Muscle of leg (tissue), 16 donors: ENCODE measurements at places on chromosomes 7 and 10.
A peak's percentile ranks its signal among the peaks of the same experiment; 100 is the strongest.

GRCh38 chr10:110239892-110240291 is 32.5 kb downstream of the MXI1 start:
- H3K27ac ChIP-seq: no peak overlapping the region
- no peaks in the 10 kb centered on the region for H3K27me3 ChIP-seq
- no peak overlapping the region for H3K4me3 ChIP-seq
- no peaks in the 10 kb centered on the region for H3K4me1 ChIP-seq

DNA sequence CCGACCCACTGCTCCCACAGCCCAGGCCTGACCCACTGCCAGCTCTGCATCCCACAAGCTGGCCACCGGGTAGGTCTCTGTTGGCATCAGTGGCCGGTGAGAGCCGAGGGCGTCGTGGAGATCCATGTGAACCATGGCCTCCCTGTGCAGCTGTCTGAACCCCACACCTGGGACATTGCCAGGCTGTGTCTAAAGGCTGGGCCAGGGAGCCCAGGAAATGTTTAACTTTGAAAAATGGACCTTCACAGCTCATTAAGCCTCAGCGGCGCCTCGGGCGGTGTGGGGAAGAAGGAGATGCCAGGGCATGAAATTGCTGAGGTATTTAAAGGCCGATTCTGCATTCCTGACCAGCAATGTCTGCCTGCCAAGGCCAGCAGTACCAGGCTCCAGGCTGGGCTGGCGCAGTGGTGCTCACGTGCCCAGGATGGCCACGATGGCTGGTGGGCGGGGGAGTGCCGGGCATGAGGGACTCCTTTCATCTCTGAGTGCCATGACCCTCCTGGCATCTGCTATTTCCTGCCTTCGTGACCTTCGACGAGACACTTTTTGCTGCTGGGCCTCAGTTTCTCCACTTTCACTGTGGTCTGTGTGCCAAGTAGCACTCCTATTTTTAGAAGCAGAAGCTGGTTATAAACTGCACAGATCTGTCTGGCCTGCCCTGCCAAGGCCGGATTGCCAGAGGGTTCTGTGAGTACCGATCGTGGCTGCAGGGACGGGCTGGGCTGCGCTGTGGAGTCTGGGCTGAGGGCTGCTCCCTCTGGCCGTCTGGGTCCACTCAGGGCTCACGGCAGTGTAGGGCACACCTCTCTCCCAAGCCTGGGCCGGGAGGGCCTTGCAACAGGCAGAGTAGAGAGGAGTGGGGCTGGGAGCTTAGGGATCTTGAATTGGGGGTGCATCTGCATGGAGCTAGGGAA is 21.8 kb downstream of the ELFN1 start:
- no peaks in the 10 kb centered on the region for H3K27me3 ChIP-seq
- peaks cover 50% of the 10 kb centered on the region for H3K4me1 ChIP-seq
- peak; percentile 56 for DNase-seq
- no peak overlapping the region for H3K27ac ChIP-seq
- peaks cover 4% of the 10 kb centered on the region for H3K36me3 ChIP-seq

DNA sequence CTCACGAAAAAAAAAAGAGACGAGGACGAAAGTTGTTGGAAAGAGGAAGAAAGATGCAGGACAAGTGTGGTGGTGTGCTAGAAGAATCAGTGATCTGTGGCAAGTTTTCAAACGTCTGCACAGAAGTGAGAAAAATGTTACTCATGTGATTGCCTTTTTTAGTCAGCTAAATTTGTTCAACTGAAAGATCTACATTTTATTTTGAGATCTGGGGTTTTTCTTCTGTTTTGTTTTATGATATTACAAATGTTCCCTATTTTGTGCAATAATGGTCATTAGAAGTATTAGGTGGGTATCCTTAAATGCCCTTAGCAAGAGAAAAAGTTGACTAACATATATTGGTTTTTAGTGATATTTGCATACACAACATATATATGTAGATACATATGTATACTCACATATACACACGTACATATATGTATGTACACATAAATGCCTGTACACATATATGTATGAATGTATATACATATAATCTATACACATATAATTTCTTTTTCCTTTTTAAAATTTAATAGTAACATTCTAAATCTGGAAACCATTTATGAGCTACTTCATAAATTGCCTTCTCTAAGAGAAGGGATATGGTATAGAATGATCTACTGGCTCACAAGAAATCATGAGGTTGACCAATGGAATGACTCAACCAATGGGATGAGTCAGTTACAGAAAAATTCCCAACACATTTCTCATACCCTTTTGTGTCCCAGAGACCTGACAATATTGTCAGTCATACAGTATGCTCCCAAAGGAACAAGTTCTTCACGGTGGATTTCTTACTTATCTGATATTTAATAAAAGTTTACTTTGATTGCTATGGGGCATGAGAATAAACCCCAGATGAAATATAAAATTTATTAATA is 38.4 kb downstream of the SLC39A12 start:
- H3K4me1 ChIP-seq: no peaks in the 10 kb centered on the region
- DNase-seq: no peak
- H3K27ac ChIP-seq: no peak overlapping the region
- H3K4me3 ChIP-seq: no peak overlapping the region
- no peaks in the 10 kb centered on the region for H3K36me3 ChIP-seq

DNA sequence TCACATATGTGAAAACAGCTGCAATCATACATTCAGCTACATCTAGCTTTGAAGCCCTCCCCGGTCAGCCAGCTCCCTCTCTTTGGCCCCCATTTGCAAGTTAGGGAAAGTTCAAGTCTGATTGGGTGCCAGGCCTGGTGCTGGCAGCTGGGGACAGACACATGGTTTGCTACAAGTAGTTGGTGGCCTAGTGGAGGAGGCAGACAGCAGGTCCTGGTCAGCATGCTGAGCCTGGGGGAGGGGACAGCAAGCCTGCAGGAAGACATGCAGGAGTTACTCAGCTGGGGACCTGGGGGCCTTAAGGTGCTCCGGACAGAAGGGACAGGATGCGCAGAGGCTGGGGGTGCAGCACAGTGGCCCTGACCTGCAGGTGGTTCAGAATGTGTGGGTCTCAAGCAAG is 956.9 kb upstream of the ZNF722 start:
- no peak overlapping the region for H3K27ac ChIP-seq
- no peaks in the 10 kb centered on the region for H3K4me1 ChIP-seq
- no peak overlapping the region for H3K4me3 ChIP-seq
- no peaks in the 10 kb centered on the region for H3K27me3 ChIP-seq

DNA sequence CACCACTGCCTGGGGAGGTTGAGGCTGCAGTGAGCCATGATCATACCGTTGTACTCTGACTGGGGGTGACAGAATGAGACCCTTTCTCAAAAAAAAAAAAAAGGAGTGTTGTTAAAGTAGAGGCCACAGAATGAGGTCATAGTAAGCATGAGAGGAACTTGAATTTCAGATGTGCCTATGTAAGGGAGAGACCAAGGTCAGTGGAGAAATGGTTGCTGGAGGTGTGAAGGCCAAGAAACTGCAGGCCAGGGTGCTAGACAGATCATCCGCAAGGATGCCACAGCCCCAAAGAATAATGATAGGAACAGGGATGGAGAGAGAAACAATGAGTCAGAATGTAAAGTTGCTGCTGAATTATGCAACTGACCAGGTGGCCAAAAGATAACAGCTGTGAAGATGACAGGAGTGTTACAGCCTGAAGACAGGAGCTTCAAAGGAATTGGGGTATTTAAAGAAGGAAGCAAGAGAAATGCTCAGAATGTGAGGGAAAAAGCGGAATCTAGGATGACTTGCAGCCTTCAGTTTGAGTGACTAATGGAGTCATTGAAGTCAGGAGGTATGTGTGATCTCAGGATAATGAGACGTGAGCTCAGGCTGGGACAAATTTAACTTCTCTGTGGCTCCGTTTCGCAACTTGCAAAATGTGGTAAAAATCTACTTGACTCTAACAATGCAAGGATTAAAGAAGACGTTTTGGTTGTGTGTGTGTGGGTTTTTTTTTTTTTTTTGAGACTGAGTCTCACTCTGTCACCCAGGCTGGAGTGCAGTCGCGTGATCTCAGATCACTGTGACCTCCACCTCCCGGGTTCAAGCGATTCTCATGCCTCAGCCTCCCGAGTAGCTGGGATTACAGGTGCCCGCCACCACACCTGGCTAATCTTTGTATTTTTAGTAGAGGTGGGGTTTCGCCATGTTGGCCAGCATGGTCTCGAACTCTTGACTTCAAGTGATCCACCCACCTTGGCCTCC is 22.2 kb downstream of the TYW1B start:
- no peaks in the 10 kb centered on the region for H3K27me3 ChIP-seq
- H3K4me3 ChIP-seq: no peak overlapping the region
- H3K4me1 ChIP-seq: no peaks in the 10 kb centered on the region
- peaks cover 6% of the 10 kb centered on the region for H3K36me3 ChIP-seq

DNA sequence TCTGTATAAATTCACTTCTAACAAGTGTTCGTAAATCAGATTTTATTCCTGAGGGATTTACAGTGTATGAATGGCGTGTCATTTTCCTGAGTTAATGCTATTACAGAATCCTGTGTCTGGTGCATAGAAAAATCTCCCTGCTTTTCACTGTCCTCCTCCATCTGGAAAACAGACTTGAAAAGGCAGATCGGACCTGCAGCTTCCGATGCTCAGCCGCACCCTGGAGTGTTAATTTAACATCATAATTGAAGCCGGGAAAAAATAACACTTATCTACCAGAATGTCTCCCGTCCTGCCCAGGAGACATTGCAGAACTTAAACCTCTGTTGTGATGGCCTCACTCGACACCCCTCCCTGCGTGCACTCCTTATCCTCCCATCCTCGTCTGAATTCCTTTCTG is 442.1 kb upstream of the FOXK1 start:
- H3K36me3 ChIP-seq: no peaks in the 10 kb centered on the region
- no peaks in the 10 kb centered on the region for H3K27me3 ChIP-seq
- DNase-seq: no peak
- no peaks in the 10 kb centered on the region for H3K4me1 ChIP-seq
- H3K27ac ChIP-seq: no peak overlapping the region

DNA sequence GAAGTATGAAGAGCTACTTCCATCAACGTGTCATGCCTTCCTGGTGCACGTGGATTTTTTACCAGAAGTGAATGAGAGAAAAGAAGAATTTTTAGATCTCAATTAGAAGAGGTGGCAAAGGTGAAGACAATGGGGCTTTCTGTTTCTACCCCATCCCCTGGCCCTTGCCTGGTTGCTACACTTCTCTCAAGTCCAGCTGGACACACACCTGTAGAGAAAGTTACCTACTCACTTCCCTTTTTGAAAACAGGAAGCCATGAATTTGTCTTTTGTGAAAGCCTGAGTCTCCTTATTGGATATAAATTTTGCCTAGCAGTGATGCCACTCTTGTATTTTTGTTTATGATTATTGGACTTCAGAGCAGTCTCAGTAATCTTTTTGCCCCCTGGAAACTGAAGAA is 142.9 kb upstream of the AKR1E2 start:
- no peak overlapping the region for H3K4me3 ChIP-seq
- no peak overlapping the region for H3K27ac ChIP-seq
- no peak for DNase-seq
- no peaks in the 10 kb centered on the region for H3K36me3 ChIP-seq

- no peaks in the 10 kb centered on the region for H3K36me3 ChIP-seq
- no peak overlapping the region for H3K27ac ChIP-seq
- H3K27me3 ChIP-seq: no peaks in the 10 kb centered on the region
Observed at GRCh38 chr10:63738410-63738809, 217.2 kb downstream of the REEP3 start.

DNA sequence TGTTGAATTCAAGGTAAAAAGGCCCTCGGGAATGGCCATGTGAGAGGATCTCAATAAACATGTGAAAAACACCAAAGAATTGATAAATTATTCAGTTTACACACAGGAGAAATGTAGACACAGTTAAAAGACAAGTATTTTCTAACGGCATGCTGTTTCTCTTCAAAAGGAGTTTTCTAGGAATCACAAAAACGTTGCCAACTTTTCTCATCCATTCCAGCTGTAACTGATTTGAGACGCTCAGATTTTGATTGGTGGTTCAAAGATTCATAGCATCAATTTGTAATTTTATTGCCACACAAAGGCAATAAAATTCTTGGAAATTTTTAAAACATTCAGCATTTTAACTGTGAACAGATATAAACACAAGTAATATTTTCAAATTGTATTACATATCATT is 384.9 kb upstream of the PFKP start:
- H3K27me3 ChIP-seq: no peaks in the 10 kb centered on the region
- H3K27ac ChIP-seq: no peak overlapping the region
- peak; percentile 79 for DNase-seq
- no peak overlapping the region for H3K4me3 ChIP-seq
- peaks cover 28% of the 10 kb centered on the region for H3K4me1 ChIP-seq
- H3K36me3 ChIP-seq: no peaks in the 10 kb centered on the region

DNA sequence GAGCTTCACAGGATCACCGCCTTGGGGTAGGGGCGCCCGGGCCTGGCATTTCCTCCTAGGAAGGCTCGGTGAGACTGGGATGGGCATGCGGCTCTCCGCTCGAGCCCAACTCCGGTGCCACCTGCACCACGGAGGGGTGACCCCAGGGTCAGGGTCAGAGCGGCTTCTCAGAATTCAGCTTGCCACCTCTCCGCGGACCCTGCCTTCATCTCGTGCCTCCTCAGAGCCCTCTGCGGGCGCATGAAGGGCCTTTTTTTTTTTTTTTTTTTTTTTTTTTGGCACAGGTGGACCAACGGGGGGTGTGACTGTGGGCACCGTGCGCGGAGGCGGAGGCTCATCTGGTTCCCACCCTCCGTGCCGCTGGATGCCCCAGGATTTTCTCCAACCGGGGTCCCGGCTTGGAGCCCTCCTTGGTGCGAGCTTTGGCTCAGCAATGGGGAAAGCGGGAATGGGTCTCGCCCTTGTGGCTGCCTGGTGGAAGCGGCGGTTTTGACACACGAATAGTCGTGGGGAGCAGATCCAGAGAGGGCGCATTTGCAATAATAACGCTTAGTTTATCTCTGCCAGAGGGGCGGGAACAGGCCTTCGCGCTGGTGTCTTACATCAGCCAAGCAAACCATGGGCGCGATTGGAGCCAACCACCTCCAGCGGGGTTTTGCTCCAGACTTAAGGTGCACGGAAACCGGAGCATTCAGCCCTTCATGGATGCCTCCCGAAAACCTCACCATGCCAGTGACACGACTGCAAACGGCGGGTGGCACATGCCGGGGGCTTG is 5.0 kb upstream of the TNRC18 start:
- peak overlapping the region; percentile 97 for H3K27ac ChIP-seq
- H3K4me1 ChIP-seq: peaks cover 32% of the 10 kb centered on the region
- peak overlapping the region; percentile 86 for H3K4me3 ChIP-seq
- H3K27me3 ChIP-seq: no peaks in the 10 kb centered on the region
- DNase-seq: peak; percentile 91
